ENCODE measurements at places on chromosomes 2 and 18. TPM values are rescaled to one million over a fixed set of nuclear protein-coding genes. Genes with fewer than 3 reads are reported as not detected.

DSC3 gene
- 0.24 TPM for total RNA-seq

SERPINB11 gene
- 0.77 TPM for total RNA-seq

DNA sequence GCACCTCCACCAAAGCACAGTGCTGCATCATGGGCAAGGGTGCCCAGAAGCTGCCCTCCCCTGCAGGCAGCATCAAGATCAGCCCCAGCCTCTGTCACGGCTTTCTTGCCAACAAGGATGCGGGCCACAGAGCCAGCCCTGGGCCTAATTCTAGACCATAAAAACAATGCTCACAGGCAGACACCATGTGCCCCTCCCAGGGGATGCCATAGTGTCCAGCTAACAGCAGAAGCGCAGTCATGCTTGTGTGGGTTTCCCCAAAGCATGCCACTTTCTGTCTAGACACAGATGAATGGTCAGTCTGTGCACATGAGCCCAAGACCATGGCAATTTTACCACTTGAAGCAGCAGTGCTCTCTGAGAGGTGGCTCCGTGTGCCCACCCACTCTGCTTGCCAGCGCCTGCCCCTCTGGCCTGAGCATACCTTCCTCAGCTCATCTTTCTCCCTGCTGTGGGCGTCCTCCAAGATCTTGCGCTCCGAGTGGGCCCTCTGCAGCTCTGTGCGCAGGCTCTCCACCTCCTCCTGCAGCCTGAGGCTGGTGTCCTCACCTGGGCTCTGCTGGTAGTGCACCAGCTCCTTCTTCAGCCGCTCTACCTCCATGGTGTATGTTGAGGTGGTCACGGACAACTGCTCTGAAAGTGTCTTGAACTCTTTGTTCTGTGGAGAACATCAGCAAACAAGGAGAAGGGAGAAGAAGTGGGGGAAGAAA lies 81.3 kb upstream of the ACAA2 start:
- H3K36me3 ChIP-seq = peaks cover 6% of the 10 kb centered on the region
- DNase-seq = no peak
- H3K27me3 ChIP-seq = no peaks in the 10 kb centered on the region
- no peak overlapping the region for H3K27ac ChIP-seq

DNA sequence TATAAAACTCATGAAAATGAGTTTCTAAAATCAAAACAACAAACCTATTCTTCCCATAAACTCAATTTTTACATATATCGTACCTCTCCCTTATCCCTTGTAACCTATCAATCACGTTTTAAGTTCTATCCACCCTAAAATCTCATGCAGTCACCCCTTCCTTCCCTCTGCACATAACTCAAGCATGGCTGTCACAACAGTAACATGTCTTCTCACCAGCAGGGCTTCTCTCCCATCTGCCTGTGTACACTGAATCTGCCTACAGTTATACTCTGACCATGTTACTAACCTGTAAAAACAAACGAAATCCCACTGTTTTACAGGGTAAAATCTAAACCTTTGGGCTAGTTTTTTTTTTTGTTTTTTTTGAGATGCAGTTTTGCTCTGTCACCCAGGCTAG lies 68.2 kb downstream of the MAP4K3 start:
- H3K4me3 ChIP-seq = no peak overlapping the region
- no peak overlapping the region for H3K27ac ChIP-seq
- no peaks in the 10 kb centered on the region for H3K36me3 ChIP-seq
- no peaks in the 10 kb centered on the region for H3K27me3 ChIP-seq
- H3K4me1 ChIP-seq = no peaks in the 10 kb centered on the region

GRCh38 chr2:237486819-237487448 lies at the start of gene MLPH:
MLPH (plus strand) TSS chr2:237487251; CDS start chr2:237493427, 6,176 bp downstream.
- H3K27me3 ChIP-seq = peaks cover 26% of the 10 kb centered on the region
- peak; percentile 82 for DNase-seq
- peak within 1 kb of the TSS; percentile 85 for H3K27ac ChIP-seq
- H3K36me3 ChIP-seq = no peaks in the 10 kb centered on the region
- peaks cover 19% of the 10 kb centered on the region for H3K4me1 ChIP-seq

DNA sequence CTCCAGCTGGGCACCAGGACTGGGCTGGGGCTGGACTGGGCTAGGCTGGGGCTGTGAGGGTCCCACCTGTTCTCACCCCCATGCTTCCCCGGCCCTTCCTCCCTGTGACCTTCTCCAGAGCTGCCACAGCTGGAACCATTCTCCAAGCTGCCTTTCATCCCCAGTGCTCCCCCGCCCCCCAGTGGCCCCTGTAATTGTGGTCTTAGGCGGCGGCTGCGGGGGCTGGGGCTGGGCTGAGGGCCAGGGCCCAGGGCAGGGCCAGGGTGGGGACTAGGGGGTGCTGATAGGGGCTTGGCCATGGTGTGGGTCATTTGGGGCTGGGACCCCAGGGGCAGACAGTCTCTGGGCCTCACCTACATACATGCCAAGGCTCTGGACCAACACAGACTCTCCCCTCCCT lies 2.8 kb upstream of the WNT10A start:
- no peak for DNase-seq
- no peaks in the 10 kb centered on the region for H3K36me3 ChIP-seq
- peaks cover 22% of the 10 kb centered on the region for H3K4me1 ChIP-seq

DNA sequence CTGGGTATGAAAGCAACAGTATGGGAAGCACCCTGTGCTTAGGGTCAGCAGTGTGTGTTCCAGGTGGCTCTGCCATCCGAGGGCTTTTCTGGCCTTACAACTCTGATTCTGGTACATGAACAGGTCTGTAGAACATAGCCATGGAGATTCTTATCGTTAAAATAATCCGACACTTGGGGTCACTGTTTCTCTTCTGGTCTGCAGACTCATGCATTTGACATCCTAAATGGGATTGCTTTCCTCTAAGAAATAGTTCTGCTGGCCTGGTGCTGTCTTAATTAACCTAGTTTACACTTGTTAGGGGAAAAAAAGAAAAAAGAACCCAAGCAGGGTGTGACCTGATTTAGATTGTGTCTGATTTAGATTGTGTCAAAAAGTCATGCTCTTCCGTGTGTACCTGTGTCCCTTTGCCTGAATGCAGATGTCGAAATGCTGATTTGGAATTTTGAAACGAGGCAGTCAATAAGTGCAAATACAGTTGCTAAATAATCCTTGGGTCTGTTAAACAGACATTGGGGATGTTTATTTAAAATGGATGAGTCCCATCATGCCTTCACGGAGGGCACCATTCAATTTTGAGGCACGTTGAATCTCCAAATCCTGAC lies 59.6 kb downstream of the TRPM8 start:
- H3K36me3 ChIP-seq = no peaks in the 10 kb centered on the region
- DNase-seq = no peak
- no peaks in the 10 kb centered on the region for H3K4me1 ChIP-seq
- no peak overlapping the region for H3K27ac ChIP-seq

DNA sequence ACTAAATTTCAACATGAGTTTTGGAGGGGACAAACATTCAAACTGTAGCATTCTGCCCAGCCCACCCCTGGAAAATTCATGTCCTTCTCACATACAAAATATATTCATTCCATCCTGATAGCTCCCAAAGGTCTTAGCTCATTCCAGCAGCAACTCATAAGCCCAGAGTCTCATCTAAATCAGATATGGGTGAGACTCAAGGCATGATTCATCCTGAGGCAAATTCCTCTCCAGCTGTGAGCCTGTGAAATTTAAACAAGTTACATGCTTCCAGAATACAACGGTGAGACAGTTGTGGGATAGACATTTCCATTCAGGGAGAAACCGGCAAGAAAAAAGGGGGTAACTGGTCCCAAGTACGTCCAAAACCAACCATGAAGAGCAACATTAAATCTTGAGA lies 43.5 kb upstream of the FAHD2A start:
- no peaks in the 10 kb centered on the region for H3K4me1 ChIP-seq
- H3K27me3 ChIP-seq = no peaks in the 10 kb centered on the region
- no peak for DNase-seq
- H3K36me3 ChIP-seq = no peaks in the 10 kb centered on the region
- H3K4me3 ChIP-seq = no peak overlapping the region
- no peak overlapping the region for H3K27ac ChIP-seq

DNA sequence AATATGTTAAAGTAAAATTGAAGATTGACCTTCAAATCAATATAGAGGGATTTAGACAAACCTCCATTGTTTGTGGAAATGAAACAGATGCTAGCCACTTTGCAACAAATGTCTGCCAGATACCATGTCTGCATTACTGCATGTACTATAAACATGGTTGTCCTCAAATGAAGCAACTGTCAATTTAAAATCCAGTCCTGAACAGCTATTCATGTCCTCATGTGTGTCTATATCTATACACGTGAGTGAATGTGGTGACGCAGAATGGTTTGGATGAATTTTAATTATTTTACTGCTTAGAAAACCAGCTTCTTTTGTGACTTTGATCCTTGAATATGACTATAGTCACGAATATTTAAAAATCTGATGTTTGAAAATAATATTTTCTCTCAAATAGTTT lies 71.5 kb downstream of the NYAP2 start:
- no peak for DNase-seq
- no peak overlapping the region for H3K27ac ChIP-seq
- no peaks in the 10 kb centered on the region for H3K36me3 ChIP-seq
- H3K27me3 ChIP-seq = no peaks in the 10 kb centered on the region

DNA sequence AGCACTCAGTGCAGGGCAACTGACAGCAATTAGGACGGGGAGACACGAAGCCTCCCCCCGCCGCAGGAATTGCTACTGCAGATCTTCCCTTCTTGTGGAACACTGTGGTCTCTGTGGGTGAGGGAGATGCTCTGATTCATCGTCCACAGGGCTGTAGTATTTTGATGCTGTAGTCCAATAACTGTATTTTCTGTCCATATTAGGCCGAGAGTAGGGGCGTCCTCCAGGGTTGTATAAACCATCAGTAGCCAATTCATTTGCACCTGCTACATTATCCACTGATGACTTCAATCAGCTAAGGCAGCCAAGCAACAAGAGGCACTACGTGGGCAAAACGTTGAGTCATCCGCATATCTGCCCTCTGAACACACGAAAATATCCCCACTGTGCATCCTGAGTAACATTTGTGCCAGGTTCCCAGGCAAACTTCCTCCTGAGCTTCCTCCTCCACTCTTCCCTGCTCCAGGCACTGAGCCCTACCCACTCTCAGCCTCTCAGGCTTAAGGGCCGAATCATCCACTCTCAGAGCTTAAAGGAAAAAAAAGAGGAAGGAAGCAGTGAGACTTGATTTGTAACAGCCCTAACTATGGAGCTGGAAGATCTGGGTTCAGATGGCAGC lies 62.1 kb downstream of the LBH start:
- H3K4me1 ChIP-seq = peaks cover 11% of the 10 kb centered on the region
- H3K27ac ChIP-seq = no peak overlapping the region
- no peak overlapping the region for H3K4me3 ChIP-seq
- DNase-seq = no peak

DNA sequence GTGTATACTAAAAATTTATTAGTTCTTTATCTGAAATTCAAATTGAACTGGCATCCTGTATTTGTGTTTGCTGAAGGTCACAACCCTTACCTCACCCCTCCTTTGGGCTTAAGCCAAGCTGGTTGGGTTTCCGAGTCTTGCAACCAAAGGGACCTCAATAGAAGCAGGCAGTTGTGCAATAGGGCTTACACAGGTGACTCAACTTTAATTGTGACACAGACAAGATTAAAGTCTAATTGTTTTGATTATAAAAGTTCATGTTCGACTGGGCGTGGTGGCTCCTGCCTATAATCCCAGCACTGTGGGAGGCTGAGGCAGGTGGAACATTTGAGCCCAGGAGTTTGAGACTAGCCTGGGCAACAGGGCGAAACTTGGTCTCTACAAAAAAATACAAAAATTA lies 71.5 kb downstream of the RAB31 start:
- H3K4me3 ChIP-seq = no peak overlapping the region
- no peaks in the 10 kb centered on the region for H3K36me3 ChIP-seq
- H3K4me1 ChIP-seq = peaks cover 20% of the 10 kb centered on the region
- H3K27me3 ChIP-seq = no peaks in the 10 kb centered on the region

GRCh38 chr18:56067214-56067894 lies 479.4 kb upstream of the TCF4 start:
- DNase-seq = no peak
- H3K27ac ChIP-seq = no peak overlapping the region
- no peaks in the 10 kb centered on the region for H3K4me1 ChIP-seq

DNA sequence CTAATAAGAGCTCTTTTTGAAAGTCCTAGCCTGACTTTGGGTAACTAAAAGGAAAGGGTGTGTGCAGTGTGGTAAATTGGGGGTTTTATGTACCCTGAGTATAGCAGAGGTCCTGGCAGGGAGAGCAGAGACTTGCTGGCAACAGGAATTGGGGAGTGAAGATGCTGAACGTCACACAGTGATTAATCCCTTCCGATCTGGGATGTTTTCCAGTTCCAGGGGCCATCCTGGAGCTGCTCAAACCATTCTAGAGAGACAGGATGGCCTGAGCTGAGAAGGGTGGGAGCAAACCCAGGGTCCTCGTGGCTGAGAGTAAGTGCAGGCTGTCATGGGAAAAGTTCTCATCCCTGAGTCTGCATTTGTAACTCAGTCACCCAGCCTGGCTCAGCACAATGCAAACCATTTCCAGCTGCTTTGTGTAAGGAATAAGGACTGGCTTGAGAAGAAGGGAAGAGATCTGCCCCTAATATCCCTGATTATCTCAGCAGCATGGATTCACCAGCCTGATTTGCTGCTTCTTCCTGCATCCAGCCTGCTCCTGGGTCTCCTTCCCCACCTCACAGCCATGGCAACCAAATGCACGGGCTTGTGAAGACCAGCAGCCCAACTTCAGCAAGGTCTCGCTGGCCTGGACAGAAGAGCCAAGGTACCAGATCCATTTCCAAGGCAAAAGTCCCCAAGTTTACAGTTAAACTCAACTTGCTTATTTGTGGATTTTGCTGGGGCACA lies 47.1 kb upstream of the CELF4 start:
- no peak overlapping the region for H3K4me3 ChIP-seq
- no peak for DNase-seq
- no peak overlapping the region for H3K27ac ChIP-seq
- H3K27me3 ChIP-seq = no peaks in the 10 kb centered on the region

DNA sequence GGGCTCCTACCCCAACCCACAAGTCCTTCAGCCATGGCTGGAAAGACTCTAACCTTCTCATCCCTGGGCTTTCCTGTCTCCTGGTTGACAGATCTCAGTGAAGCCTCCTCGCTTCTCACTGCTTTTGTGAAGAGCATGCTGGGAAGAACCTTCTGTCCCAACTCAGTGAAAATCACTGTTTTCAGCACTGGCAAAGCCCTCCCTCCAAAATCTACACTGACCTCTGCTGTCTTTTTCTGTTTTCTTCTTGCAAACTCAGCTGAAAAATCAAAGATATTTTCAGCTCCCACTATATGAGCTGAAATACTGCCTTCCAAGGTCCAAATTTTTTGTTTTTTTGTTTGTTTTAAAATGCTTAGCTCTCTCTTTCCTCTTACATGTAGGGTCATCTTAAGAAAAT lies 266.3 kb upstream of the AGAP1 start:
- no peaks in the 10 kb centered on the region for H3K36me3 ChIP-seq
- H3K27ac ChIP-seq = no peak overlapping the region
- no peaks in the 10 kb centered on the region for H3K27me3 ChIP-seq
- peaks cover 8% of the 10 kb centered on the region for H3K4me1 ChIP-seq

GRCh38 chr2:176193048-176193447 lies 4.6 kb downstream of the HOXD1 start:
- no peak overlapping the region for H3K4me3 ChIP-seq
- DNase-seq = no peak
- H3K36me3 ChIP-seq = no peaks in the 10 kb centered on the region
- peaks cover 19% of the 10 kb centered on the region for H3K4me1 ChIP-seq
- H3K27ac ChIP-seq = no peak overlapping the region
- peaks cover 87% of the 10 kb centered on the region for H3K27me3 ChIP-seq

Data from lower lobe of right lung (tissue), 2 donors.